ENCODE measurements at places on chromosomes 7 and 10.

GRCh38 chr7:29194594-29195427, at the start of gene CHN2:
Gene CHN2 (plus strand): TSS chr7:29194775.
- DNase-seq: no peak

- DNase-seq: no peak
These were observed 154.0 kb downstream of the MGMT start for GRCh38 chr10:129621062-129621461.

GRCh38 chr7:26160896-26161295, 8.9 kb downstream of the NFE2L3 start:
- no peak for DNase-seq

- DNase-seq: no peak
These were observed 237.3 kb downstream of the NSUN6 start for GRCh38 chr10:18414061-18414460.

DNA sequence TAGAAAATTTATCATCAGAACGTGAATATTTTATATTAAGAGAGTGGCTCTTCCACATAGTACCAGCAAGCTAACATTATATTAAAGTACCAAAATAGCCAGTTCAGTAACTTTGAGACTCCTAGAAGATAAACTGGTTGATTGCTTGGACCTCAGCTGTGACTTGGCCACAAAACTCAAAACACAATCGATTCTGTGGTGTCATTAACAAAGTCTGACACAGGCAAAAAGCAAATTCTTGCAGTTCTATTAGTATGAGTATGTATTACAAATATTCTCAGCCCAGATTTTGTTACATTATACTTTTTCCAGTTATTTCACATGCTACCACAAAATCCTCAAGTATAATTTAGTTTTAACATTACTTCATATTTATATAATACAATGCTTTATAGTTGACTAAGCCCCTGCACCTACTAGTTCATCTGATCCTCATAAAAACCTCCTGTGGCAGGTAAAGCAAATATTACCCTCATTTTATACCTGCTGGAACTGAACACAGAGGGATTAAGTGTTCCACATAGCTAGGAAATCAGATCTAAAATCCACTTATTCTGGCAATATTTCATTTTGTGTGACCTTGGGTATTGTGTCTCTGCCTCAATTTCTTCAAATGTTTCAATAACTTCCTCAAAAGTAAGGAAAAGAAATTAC, 279.9 kb upstream of the MKLN1 start:
- DNase-seq: no peak

DNA sequence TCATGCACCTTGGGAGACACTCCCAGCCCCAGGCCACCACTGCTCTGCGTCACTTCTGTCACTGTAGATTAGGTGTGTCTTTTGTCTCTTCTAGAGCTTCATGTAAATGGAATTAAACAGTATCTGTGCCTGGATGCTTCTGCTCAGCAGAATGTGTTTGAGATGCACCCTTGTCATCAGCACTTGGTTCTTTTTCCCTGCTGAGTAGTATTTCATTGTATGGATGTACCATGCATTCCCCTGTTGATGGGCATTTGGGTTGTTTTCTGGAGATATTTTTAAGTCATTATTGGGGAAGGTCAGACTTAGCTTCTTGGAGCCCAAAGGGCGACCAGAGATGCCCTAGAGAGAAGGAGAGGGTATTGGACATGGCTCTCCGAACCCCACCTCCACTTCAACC, 124.3 kb upstream of the MACROH2A2 start:
- DNase-seq: no peak

GRCh38 chr7:132881317-132881716, 200.6 kb downstream of the CHCHD3 start:
- no peak for DNase-seq

DNA sequence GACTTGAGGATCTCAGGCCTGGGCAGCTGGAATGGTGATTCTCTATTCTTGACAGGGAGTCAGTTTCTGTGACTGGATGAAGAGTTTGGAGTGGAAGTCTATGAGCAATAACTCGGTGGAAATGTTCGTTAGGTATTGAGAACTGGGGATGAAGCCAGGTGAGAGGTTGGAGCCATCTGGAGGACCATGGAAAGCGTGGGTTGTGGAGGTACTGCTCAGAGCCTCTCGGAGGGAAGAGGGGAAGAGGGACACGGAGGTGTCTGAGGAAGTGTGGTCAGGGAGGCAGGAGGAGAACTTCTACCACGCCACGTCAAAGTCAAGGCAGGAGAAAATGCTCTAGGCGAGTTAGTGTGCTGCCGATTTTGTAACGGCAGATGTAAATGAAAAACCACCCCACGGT, 430.7 kb downstream of the DPP6 start:
- no peak for DNase-seq

- DNase-seq: no peak
These were observed 203.9 kb upstream of the PLPP4 start for GRCh38 chr10:120253131-120253530.

DNA sequence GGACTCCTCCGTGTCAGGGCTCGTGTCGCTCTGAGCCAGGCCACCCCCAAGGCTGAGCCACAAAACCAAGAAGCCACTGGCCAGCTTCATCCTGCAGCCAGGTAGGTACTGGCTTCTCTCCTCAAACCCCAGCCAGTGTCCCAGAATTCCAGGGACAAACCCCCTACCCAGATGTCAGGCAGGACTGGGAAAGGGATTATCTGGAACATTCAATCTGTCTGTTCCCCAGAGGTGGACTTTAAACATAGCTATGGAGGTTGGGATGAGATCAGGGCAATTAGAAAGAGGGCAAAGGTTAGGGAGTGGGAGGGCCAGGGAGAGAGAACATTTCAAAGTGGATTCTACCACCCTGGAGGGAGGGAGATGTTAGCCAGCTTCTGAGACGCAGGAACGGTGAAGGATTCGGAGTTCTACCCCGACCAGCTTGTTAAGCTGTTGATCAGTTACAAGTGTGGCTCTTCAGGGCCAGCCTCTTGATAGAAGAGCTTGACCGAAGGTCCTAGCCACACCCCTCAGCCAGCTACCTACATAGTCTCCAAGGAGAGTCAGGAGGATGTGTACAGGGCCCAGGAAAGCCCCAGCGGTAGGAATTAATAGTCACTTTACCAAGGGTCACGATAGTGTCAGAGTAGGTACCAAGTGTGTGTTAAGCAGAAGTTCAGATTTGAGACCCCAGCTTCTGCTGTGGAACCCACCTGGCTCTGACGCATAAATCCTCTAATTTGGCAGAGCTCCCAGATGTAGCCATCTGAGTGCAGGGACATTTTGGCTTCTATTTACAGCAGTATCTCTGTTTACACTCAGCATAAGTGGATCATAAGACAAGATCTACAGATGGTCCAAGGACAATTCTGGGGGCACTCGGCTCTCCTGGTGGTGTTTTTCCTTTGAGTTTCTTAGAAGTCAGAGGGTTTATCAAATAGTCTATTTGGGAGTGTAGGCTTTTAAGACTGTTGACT, at the start of gene PLA2G12B:
TSS of gene PLA2G12B (minus strand) at position 211 of the 959 bp plus-strand sequence. CDS start at position 90, 121 bp downstream.
- no peak for DNase-seq

DNA sequence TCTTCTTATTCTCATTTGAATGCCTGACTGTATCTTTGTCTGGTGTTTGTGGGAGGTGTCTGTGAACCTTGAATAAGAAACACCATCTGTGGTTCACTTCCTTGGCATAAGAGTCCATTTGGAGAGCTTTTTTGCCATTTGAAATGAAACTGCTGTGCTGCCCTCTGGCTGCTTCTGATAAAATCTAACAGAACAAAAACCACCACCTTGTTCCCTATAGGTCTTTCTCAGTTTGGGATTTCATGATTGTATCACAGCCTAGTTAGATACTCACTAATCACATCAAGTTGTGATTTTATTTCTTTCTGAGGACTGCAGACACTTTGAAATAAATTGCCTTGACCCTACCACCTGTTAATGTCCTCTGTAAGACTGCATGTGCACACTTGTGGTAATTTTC, 102.7 kb upstream of the FAM13C start:
- no peak for DNase-seq

- DNase-seq: no peak
These were observed 54.0 kb upstream of the CACUL1 start for GRCh38 chr10:118808601-118809356.

- DNase-seq: no peak
These were observed 666.0 kb downstream of the SUGCT start for GRCh38 chr7:40800771-40801170.

GRCh38 chr7:44138698-44139097, 2.4 kb downstream of the MYL7 start:
- DNase-seq: no peak

DNA sequence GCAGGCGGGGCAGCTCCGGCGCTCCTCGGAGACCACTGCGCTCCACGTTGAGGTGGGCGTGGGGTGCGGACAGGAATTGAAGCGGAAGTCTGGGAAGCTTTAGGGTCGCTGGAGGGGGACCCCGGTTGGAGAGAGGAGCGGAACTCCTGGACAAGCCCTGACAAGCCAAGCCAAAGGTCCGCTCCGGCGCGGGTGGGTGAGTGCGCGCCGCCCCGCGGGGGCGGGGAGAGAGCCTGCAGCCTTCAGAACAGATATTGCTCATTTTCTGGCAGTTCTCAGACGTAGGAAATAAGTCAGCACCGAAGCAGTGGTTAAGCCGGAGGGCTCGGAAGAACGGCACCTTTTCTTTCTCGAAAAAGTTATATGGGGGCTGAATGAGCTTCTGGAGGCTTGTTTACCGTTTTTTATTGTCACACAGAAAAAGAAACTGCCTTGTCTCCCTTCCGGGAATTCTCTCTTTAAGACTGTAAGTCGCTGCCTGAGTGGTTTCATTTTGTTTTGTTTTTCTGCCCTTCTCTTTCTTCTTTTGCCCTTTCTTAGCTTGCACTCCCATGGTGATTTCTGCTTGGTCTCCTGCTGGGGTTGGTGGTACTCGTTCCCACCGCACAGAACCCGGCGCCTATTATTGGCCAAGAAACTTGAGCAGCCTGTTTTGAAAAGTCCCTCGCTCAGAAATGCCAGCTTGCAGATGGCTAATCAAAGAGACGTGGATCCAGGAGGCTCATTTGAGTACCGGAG, 732 bp downstream of the FAS start:
- peak; percentile 59 for DNase-seq

DNA sequence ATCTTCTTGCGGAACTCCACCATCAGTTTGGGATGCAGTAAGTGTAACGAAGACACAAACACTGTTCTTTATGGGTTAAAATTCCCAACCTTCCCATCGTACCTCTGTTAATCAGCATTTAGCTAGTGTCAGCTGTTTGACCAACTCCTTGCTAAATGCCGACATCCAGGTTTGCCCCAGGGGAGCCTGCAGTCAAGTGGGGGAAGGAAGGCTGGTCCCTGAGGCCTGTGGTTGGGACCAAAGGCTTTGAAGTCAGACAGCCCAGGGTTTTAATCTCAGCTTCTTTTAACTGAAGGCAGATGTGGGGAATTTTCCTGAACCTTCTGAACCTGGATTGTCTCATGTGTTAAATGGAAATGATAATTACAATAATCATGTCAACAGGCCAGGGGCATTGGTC, 443.7 kb downstream of the GLRX3 start:
- DNase-seq: no peak

DNA sequence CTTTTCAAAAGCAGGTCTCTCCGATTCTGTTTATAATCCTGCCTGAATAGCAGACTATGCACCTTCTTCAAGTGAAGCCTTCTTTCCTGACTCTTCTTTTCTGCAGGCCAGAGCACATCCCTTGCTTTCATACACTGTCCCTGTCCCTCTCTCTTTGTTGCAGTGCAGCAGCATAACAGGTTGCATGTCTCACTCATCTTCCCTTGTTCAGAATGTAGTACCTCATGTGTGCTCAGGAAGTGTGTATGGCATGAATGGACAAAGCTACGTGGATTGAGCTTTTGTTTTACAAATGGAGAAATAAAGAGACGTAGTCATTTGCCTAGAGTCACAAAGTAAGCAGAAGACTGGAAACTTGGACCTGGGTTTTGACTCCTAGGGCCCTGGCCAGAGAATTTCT, 68.0 kb downstream of the PTPRZ1 start:
- DNase-seq: no peak

GRCh38 chr10:86151613-86152012, 215.0 kb downstream of the GRID1 start:
- no peak for DNase-seq

DNA sequence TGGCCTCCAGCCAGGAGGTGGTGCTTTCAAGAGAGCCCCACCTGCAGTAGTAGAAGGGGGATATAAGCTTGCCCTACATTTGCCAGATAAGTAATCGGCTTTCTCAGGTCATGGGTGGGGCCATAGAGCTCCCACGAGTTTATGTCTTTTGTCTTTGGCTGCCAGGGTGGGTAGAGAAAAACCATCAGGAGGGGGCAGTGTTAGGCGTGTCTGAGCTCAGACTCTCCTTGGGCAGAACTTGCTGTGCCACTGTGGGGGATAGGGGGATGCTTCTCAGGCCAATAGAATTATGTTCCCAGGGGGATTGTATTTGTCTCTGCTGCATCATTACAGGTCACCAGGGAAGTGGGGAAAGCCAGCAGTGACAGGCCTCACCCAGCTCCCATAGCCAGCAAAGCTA, 12.3 kb upstream of the MRPS33 start:
- no peak for DNase-seq

GRCh38 chr10:90652519-90652918, 205.3 kb downstream of the HTR7 start:
- DNase-seq: no peak

GRCh38 chr10:110643653-110644597, at the start of gene RBM20:
Gene RBM20 (plus strand): TSS chr10:110644336. CDS start chr10:110644455, 119 bp downstream.
- DNase-seq: no peak

DNA sequence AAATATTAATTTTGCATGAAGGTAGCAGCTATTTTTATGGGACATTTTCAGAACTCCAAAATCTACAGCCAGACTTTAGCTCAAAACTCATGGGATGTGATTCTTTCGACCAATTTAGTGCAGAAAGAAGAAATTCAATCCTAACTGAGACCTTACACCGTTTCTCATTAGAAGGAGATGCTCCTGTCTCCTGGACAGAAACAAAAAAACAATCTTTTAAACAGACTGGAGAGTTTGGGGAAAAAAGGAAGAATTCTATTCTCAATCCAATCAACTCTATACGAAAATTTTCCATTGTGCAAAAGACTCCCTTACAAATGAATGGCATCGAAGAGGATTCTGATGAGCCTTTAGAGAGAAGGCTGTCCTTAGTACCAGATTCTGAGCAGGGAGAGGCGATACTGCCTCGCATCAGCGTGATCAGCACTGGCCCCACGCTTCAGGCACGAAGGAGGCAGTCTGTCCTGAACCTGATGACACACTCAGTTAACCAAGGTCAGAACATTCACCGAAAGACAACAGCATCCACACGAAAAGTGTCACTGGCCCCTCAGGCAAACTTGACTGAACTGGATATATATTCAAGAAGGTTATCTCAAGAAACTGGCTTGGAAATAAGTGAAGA, 112.3 kb downstream of the CFTR start:
- DNase-seq: no peak

DNA sequence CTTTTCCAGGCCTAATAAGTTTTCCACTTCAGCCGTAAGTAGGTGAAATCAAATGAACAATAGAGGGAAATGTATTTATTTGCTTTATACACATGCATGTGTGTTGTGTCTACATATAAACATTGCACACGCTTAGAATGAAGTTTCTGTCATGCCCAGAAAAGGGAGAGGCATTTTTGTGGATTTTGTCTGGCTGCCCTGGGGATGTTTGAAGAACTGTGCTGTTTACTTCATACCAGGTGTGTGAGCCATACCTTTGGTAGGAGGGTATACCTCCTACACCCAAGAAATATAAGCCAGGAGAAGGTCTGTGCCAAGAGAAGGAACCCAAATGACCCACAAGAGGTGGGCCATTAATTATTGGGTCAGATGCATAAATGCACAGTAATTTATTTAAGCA, 12.8 kb downstream of the GATAD1 start:
- no peak for DNase-seq
